Activated gamma-delta T cell treated with Interleukin-2 at 50 U/mL for 16 hours (primary cell): ENCODE measurements at places on chromosomes 16 and 17.

GRCh38 chr16:73054125-73054484 is 6.2 kb upstream of the ZFHX3 start:
- DNase-seq = no peak

- DNase-seq = peak; percentile 80
Observed at GRCh38 chr16:81632392-81633146, 146.5 kb upstream of the PLCG2 start.

DNA sequence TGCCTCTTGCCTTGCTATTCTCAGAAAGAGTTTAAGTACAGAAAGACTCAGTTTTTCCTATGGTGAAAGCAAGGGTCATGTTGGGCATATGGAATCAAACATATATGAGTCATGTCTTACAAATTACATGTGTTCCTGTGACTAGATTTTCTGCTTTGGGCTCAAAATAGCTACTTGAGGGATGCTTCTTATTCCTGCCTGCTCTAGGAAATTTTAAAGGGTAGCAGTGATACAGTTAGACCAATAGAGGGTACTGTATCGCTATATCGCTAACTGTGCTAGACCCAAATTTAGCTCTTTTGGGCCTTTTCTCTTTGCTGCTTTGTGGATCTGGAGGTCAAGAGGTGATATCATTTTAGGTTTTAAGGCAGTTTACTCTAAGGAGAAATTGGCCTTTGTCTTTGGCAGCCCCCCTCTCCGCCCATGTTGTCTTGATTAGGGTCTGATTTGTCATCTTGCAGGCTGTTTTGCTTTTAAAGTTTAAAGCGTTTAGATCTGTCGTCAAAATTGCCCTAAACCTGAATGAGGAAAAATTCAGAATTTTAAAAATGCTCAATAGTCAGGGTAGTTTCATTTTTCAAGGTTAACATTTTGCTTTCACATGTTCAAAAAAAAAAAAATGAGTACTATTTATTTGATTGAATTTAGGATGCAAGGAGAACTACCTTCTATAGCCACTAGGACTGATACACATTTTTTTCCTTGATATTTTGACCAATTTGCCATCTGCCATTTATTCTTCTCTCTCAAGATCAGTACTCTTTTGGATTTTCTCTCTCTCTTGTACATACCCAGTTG is 8.8 kb downstream of the NFATC3 start:
- DNase-seq = no peak

DNA sequence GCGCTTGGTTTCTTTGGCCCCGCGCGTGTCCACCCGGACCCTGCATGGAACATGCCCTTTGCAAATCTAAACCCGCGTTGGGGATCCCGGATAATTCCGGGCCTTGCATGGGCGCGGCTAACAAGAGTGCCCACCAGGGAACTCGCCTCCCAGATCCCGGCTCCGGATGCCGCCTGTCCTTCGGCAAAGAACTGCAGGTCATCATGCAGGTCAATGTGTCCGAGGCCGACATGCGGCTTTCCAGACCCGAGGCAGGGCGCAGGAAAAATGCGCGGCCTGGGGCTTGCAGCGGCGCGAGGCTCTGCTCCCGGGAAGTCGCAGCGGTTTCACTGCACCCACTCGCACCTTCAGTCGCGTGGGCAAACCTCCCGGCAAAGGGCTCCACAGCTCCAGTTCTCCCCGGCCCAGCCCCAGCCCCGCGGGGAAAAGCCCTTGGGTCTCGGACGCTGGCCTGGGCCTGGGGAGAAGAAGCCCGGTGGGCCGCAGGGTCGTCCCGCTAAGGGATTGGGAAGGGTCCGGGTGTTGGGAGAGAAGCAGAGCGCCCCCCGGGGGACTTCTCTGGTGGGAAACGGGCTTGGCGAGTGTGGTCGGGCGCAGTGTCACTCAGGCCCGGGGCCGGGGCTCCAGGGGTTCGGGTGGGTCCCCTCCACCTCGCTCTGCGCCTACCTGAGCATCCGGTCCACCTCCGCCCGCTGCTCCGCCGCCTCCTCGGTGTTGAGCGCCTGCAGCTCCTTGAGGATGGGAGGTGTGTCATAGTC is 805 bp downstream of the HNF1B start:
- no peak for DNase-seq

DNA sequence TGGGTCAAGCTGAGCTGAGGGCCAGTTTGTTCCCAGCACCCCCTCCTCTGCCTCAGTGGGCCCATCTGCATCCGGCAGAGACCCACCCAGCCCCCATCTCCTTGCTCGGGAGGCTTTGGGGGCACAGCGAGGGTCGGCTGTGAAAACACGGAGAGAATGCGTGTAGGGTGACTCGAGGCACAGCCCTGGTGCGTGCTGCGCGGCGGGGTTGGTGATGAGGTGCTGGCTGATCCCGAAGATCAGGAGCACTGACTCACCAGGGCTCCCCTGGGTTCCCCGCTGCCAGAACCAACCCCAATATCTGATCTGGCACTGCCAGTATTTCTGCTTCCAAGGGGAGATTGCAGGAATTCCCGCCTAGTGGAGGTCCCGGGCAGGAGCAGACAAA is 7.5 kb upstream of the KRT17 start:
- DNase-seq = no peak
